ENCODE measurements at places on chromosomes 16 and 17.

DNA sequence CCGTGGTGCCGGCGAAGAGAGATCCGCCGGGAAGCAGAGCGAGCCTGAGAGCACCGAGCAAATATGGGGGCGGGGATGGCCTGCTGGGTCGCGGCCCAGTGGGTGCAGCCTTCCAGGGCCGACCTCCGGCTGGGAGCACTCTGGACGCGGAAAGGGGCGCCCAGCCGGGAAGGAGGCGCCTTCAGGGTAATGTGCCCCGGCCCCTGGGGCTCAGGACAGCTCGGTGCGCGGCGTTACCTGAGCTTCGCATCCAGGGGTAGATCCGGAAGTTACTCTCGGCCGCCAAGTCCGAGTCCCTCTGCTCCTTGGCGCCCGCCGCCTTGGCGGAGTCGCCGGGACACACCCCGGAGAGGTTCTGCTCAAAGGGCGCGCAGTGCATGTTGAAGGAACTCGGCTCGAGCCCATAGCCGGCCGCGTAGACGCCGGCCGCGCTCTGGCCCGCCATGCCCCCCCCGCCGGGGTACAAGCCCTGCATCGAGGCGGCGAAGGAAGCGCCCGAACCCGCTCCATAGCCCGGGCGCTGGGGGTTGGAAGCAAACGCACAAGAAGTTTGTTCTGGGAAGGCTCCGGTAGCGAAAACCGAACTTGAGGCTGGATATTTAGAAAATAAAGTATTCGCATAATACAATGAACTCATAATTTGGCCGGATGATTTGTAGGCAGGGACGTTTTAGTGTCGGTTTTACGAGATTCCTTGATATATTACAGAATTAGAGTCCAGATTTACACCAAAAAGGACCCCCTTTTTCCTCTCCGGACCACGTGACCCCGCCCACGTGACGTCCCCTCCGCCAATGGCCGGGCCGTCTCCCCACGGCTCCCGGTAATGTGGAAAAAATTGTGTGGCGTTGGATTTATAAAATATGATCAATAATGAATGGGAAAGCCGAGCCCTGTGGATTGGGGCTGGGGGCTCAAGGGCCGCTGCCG lies at the start of gene HOXB7:
Gene HOXB7 (minus strand): TSS at position 736 of the 930 bp plus-strand sequence. CDS start 99 bp downstream, at position 637.
- peak; percentile 89 for DNase-seq

GRCh38 chr17:67666710-67667109 lies 51.0 kb upstream of the NOL11 start:
- DNase-seq, result no peak

DNA sequence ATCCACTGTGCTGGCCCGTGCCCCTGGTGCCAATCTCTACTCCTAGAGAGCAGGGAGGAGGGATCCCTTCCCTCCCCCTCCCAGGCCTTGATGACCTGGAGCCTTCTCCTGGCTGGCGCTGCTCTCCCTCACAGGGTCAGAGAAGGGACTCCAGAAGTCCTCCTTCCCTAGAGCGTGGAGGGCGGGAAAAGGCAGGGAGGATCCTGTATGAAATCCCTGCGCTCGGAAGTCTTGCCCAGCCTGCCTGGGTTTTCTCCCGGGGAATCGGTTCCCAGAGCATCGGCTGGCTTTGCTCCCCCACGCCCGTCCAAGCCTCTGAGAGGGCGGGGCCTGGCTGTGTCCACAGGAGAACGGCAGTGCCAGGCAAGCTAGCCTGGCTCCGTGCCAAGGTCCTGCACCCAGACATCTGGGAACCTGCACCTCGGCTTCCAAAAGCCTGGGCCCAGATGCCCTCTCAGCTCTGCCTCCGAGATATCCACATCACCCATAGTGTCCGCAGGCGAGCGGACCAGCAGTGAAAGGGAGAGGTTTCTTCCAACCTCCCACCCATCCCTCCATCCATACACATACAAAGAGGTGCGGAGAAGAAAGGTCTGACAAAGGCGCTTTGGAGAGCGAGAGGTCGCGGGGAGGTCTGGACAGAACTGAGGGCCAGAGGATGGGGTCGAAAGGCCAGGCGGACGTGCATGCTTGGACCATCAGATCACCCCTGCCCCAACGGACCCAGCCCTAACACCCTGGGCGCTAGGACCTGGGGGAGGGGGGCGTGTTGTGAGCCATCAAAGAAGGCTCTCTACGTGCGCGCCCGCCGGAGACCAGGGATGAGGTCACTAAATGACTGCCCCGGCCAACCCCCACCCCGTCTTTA lies 1.1 kb downstream of the MPP2 start:
- DNase-seq, result peak; percentile 48

DNA sequence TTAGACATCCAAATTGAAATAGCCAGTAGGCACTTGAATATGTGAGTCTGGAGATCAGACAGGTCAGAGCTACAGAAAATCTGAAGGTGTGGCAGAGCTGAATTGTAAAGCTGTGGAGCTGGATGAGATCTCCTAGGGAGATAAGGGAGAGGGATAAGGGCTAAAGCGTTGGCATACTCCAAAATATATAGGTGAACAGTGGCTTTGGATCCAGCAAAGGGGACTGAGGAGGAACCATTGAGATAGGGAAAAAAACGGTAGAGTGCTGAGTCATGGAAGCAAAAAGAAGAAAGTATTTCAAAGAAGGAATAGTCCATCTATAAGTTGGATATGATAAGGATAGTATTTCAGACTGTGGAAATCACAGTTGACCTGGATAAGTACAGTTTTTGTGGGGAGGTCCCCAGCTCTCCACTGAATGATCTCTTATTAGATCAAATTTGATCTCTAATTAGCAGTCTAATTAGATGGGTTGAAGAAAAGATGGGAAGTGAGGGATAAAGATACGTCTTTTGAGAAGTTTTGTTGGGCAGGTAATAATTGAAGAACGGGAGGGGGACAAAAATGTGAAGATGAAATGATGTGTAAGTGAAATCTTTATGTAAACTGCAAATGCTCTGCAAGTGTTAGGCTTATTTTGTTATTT lies 587 bp upstream of the DBF4B start:
- no peak for DNase-seq

- no peak for DNase-seq
Measured at GRCh38 chr17:8141741-8142140, 10.5 kb downstream of the PER1 start.

DNA sequence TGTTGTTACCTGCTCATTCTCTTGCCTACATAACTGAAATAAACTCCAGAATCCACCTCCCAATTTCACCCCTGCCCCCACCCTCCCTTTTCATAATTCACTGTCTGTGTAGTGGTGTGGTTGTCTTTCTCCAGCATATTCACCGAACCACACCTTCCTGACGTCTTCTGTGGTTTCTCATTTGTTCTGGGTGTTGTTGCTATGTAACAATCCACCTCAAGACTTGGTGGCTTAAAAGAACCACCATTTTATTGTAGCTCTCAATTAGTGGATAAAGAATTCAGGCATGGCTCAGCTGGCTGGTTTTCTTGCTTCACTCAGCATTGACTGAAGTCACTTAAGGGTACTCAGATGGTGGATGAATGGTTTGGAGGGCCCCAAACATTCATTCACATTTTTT lies 229.8 kb downstream of the MAF start:
- DNase-seq, result no peak

GRCh38 chr17:13740686-13741085 lies 139.0 kb upstream of the HS3ST3A1 start:
- DNase-seq, result no peak

DNA sequence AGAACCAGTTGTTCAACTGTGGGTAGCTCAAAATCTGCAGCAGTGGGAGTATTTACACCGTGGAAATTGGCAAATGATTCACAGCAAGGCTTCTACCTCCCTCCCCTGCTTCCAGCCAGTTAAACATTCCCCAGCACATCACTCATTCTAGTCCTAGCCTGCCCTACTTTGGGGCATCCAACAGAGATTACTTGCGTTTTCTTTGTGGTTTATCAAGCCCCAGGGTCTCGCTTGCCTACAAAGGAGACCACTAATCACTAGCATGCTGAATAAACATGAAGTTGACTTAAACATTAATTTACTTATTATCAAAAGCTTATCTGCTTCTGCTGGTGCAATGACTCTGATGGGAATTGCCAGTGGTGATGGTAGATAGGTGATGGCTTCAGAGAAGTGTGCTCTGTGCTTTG lies 94.5 kb downstream of the MARF1 start:
- no peak for DNase-seq

DNA sequence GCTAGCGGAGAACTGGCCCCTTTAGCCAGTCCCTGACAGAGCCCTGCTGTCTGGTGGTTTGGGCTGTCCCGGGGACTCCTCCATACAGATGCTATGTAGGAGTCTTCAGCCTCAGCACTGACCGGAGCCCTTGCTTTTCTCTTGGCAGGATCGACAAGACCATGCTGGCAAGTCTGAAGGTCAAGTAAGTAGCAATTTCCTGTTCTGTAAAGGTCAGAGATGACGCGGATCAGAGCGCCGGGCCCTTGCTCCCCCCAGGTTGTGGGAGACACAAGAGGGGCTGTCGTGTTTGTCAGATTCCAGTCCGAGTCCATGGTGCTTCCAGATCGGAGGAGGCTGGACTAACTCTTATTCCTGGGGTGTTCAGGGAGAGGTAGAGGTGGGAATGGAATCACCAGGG lies 4.1 kb downstream of the RAP1GAP2 start:
- DNase-seq, result no peak

GRCh38 chr16:67605641-67606040 lies 39.3 kb upstream of the CARMIL2 start:
- no peak for DNase-seq

GRCh38 chr17:12866244-12866643 lies 76.9 kb downstream of the ARHGAP44 start:
- no peak for DNase-seq

- DNase-seq, result no peak
Measured at GRCh38 chr17:81727324-81728031, 15.4 kb downstream of the SLC25A10 start.

DNA sequence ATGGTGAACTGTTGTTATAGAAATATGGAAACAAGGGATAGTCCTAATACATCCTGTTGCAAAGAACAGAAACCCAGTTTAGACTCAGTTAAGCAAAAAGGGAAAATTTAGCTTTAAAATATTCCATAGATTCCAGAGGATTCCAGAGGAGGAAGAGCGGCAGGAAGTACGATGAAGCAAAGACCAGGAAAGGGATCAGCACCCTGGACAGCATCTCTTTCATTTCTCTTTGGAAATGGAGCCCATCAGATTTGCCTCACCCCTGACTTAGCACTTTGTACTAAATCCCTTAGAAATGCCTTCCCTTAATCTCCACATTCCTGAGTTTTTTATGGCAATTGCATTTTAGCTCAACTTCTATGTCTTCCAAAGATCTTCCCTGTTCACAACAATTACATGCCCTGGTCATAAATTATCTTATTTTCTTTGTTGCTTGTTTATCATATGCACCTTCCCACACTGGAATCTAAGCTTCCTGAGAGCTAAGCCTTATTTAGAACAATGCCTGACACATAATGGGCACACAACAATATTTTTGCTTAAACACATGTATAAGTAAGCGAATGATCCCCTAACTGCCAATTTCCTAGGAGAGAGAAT lies 150.0 kb upstream of the RBFOX1 start:
- no peak for DNase-seq

DNA sequence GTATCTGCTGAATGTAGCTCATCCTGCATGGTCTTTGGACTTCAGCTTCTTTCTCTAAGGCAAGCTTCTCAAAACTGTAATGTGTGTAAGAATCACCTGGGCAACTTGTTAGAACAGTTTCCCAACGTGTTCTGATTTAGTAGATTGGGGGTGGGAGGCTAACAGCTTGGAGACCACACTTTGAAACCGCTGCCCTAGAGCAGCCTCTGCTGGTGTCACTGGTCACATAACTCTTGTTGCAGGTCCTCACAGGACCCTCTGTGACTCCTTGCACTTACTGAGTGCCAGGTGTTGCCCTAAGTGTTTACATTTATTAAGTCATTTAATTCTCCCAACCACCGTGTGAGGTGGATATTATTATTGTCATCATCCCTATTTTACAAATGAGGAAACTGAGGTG lies 9.9 kb downstream of the SLC35G3 start:
- no peak for DNase-seq

GRCh38 chr16:55562936-55563335 lies 3.5 kb upstream of the CAPNS2 start:
- no peak for DNase-seq

GRCh38 chr17:19900809-19901208 lies 33.1 kb upstream of the ULK2 start:
- DNase-seq, result no peak

DNA sequence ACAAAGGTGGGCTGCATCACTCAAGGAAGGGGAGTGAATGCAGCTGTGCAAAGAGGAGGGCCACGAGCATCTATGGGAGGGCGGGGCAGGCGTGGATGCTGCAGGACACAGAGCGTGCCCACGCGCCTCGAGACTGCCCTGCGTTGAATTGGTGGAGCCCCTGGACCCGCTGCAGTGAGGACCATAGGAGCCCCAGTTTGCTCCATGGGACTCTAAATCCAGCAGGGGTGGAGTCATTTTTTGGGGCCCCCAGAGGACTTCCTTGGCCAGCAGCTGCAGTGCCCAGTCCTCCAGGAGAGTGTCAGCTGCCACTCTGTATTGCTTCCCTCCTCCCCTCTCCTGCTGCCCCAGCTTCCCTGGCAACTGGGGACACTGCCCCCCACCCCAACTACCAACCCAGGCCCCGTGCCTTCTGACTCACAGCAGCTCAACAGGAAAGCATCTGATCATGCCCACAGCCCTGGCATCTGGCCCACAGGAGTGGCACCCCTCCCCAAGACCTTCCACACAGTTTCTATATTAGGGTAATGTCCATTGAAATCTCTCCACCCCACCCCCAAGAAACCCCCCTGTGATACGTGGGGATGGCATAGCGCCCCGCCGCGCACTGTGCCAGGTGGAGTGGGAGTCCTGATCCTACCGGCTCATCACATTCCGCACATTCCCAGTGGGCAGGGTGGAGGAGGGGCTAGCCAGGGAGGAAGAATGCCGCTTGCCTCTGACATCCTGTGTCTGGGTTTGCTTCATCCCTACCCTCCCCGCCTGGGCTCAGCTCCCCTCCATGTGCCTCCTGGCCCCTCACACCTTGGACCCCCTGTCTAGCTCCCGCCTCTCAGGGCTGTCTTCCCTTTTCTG lies 27.8 kb upstream of the ITGA3 start:
- DNase-seq, result no peak

DNA sequence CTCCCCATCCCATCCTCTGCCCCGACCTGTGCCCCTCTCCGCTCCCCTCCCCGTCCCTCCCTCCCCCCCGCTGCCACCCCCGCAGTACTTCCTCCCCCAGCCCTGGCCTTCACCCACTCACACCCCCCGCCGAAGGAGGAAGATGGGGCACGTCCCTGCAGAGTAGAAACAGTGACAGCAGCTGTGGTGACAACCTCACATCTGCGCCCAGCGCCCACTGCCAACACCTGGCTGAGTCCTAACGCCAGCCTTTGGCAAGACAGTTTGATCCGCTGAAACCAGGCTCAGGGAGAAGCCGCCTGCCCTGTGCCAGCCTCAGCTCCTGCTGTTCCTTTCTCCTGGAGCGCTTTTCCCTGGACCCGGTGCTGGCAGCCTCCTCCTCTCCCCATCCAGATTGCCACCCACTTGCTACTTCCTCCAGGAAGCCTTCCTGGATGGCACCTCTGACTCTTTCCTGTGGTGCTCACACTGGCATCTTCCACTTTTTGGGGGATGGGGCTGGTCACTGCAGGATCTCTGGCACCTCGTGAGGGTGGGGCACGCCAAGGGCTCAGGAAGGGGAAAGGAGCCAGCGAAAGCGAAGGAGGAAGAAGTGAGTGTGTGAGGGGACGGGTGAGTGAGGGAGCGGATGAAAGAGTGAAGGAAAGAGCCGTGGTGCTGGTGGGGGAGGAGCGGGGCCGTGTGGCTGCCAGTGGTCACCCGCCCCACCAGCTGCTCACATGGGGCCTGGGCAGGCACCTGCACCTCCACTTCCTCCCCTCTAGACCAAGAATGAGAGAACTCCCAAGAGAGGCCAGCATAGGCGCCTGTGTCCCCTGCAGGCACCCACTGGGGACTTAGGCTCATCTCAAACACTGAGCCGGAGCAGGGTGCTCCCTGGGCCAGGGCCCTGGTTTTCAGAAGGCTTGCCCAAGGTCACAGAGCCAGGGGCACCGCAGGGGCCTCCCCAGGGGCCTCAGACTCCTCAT lies 27.0 kb downstream of the ZFPM1 start:
- DNase-seq, result peak; percentile 79
